ENCODE measurements at places on chromosomes 1 and 21. TPM values are rescaled to one million over a fixed set of nuclear protein-coding genes. Genes with fewer than 3 reads are reported as not detected.

DNA sequence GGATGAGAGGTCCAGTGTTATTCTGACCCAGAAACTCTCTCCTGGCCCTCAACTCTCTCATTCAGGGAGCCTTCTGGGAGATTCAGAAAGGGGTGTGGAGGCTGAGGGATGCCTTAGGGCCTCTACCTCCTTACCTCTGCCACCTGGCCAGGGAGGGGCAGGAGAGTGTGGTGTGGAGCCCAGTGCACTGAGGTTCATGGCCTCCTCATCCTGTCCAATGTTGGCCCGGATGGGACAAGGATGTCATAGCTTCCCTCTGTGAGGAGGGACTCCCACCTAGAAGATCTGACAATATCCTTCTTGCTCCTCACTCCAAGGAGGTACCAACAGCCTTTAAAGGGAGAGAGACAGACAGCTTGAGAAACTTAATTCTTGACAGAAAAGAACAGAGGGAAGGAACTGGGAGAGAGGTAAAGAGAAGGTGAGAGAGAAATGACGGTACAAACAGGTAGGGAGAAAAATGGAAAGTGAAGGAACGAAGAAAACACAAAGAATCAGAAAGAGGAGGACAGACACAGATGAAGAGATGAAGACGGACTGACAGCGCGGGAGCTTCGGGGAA is 779 bp downstream of the BEND5 start:
- DNase-seq = peak; percentile 66

The GJA4 gene
- polyA plus RNA-seq = 14.4 TPM

The NTRK1 gene
- 0.32 TPM for polyA plus RNA-seq

The CD84 gene
- polyA plus RNA-seq = 0.49 TPM

The GPR52 gene
- polyA plus RNA-seq = not detected

The OR10J1 gene
- polyA plus RNA-seq = not detected

DNA sequence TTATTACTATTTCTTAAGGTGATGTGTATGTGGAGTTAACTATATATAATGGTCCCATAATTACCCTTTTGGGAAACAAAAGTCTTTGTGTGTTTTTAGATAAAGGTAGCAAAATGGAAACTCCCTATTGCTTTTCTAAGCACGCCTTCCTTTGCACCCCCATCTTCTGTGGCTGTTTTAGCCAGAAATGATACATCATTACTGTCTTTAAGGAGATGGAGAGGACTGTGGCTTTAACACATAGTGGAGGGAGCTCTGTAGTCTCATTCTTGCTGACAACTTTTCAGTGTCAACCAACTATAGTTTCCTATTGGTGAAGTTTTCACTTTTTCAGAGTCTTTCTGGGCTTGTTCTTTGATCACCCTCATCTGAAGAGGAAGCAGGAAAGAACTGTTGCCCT is 1.0 kb downstream of the APOBEC4 start:
- no peak for DNase-seq

The OR2L8 gene
- not detected for polyA plus RNA-seq

- DNase-seq = no peak
These were observed 29.0 kb downstream of the WNT3A start for GRCh38 chr1:228035844-228036243.

DNA sequence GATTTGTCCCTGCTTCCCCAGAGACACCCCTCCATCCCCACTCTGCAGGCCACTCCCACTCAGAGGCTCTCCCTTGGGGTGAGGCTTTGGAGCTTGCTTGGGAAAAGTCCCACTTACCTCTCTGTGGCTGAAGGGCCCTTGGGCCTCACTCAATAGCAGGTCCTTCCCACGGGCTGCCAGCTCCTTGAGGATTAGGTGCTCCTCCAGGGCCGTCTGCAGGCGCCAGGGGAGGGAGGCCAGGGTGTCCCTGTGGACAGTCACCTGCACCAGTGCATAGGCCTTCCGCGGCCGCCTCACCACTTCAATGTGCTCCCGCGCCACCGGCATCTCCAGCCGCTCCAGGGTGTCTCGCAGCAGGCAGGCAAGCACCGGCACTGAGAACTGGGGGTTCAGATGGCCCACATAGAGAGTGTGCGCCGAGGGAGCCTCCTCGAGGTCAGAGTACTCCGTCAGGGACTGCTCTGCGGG is 1.4 kb downstream of the SLFNL1 start:
- no peak for DNase-seq

GRCh38 chr1:53372501-53372951 is 44.7 kb upstream of the LRP8 start:
- DNase-seq = no peak

- DNase-seq = no peak
These were observed 164.6 kb downstream of the PLPP3 start for GRCh38 chr1:56414728-56415224.

The RIPPLY3 gene
- 68.7 TPM for polyA plus RNA-seq

DNA sequence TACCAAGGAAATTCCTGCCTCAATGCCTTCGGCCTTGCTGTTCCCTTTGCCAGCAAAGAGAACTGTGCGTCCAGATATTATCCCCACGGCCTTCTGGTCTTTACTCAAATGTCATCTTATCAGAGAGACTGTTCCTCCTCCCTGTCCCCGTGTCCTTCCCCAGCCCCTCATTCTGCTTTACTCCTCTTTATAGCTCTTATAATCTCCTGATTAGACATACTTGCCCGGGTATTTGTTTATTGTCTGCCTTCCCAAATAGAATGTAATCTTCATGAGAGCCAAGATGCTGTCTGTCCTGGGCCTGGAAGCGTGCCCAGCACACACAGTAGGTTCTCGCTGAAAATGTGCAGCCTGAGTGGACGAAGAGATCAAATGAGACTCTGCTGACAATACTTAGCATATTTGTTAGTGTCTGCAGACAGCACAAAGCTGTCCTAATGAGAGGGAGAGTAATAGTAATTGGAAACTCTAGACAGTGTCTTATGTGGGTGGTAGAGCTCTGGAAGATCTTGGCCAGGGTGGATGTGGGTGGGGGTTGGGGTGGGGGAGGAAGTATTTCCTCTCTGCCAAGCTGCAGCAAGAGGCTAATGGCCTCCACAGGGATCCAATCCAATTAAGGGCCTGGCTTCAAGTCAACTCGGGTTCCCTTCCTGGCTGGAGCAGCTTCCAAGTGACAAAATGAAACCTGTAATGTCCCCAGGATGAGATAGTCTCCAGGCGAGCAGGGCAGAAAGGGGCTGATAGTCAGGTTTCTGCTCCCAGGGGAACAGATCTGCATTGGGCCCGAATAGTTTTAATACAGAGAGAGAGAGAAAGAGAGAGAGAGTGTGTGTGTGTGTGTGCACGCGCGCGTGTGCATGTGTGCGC is 9.5 kb upstream of the CLIC4 start:
- peak; percentile 72 for DNase-seq

GRCh38 chr1:227915564-227916553 is 31.9 kb downstream of the WNT9A start:
- DNase-seq = no peak

The PRAMEF6 gene
- not detected for polyA plus RNA-seq

The LENEP gene
- polyA plus RNA-seq = not detected

DNA sequence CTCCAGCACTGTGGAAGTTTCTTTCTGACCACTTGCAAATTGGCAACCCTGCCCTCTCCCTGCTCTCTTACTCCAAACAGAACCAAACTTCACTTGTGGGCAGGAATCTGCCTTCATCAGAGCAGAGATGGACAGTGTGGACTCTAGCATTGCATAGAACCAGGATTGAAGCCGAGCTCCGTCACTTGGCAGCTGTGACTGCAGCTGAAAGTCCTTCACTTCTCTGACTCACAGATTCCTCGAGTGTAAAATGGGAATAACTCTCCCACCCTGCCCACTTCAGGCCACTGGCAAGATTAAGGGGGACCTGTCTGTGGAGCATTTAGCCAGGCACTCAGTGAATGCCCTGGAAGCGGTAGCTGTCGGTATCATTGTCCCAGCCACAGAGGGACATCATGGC is 75.7 kb upstream of the ZBTB40 start:
- no peak for DNase-seq

DNA sequence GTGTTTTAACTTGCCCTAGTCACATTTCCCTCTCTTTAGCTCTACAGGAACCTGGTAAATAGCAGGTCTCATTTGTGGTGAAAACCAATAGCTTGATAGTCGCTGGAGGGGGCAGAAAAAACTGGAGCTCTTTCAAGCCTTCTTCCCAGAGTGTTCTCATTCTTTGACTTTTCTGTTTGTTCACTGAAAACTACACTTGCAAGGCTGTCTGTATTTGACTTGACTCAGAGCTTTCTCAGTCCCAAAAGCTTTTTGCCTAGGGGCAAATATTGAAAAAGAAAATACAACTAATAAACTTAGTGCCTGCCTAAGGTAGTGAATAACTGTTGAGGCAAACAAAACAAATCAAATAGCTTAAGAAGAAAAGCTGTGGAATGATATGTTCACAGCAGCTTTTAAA is 217.1 kb upstream of the CHRM3 start:
- no peak for DNase-seq

DNA sequence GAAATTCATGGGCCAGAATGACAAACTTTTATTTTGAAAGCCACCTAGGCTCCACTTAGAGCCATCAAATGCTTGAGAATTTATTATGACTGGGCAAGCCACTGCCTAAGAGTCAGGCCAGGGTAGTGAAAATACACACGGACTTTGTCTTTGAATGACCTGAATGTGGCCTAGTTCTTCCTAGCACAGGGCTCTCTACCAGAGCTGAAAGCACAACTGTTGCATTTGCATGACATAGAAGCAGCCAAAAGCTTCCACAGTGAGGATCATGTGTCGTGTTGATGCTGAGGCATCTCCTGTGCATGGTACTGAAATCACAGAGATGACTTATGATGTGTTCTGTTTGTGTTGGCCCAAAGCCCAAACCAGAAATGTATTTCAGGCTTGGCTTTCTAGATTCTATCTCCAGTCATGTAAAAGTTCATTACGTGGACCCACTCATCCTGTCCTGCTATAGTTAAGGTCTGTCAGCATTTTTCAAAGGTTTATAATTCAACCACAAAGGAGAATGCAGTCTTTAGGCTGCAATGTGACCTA is 164.0 kb upstream of the UBE2U start:
- no peak for DNase-seq

- DNase-seq = no peak
These were observed 54.8 kb upstream of the CD34 start for GRCh38 chr1:207965392-207966387.

DNA sequence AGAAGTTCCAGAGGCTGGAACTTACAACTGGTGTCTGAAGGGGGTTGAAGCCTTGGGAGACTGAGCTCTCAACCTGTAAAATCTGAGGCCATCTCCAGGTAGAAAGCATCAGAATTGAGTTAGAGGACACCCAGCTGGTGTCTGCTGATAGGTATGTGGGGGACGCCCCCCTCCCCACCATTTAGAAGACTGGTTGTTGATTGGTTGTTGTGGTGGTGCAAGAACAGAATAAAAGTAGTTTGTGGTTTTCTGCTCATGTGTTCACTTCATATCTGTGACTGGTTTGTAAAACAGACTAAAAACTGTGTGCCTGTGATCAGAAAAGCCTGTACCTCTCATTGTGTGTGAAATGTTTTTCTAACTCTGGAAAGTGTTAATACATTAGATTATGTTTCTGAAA is 33.2 kb upstream of the PDE4B start:
- DNase-seq = no peak

- DNase-seq = no peak
These were observed 13.5 kb downstream of the PSRC1 start for GRCh38 chr1:109269212-109269980.

The RGS1 gene
- 2.5 TPM for polyA plus RNA-seq

DNA sequence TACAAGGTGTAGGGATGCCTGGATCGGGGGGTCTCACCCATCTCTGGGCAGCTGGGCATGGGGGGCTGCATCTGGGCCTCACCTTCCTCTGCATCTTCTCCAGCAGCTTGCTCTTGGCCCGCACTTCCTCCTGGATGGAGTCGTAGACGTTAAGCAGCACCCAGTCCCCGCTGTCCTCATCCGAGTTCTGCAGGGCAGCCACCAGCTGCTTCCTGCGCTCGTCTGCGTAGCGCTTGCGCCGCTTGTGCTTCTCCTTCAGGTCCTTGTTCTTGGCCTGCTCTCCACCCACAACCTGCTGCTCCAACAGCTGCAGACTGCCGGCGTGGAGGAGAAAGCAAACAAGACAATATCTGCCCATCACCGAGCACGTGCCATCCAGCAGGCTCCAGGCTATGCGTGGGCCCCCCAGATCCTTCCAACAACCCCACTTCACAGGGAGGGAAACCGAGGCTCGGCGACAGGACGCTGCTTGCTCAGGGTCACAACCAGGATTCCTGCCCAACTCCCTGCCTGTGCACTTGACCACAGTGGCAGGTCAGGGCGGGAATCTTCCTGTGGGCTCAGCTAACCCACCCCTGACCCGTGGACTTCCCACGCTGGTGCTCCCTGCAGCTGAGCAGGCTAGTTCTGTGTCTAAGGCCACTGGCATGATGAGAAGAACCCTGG is 21.5 kb upstream of the DDOST start:
- DNase-seq = no peak

DNA sequence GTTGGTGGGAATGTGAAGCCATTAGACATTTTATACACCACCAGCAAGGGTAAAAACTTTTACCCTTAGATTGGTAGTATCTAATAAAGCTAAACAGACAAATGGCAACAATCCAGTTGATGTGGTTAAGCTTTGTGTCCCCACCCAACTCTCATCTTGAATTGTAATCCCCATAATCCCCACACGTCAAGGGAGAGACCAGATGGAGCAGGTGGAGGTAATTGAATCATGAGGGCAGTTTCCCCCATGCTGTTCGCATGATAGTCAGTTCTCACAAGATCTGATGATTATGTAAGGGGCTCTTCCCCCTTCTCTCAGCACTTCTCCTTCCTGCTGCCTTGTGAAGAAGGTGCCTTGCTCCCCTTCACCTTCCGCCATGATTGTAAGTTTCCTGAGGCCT is 602.3 kb downstream of the NUF2 start:
- DNase-seq = no peak

DNA sequence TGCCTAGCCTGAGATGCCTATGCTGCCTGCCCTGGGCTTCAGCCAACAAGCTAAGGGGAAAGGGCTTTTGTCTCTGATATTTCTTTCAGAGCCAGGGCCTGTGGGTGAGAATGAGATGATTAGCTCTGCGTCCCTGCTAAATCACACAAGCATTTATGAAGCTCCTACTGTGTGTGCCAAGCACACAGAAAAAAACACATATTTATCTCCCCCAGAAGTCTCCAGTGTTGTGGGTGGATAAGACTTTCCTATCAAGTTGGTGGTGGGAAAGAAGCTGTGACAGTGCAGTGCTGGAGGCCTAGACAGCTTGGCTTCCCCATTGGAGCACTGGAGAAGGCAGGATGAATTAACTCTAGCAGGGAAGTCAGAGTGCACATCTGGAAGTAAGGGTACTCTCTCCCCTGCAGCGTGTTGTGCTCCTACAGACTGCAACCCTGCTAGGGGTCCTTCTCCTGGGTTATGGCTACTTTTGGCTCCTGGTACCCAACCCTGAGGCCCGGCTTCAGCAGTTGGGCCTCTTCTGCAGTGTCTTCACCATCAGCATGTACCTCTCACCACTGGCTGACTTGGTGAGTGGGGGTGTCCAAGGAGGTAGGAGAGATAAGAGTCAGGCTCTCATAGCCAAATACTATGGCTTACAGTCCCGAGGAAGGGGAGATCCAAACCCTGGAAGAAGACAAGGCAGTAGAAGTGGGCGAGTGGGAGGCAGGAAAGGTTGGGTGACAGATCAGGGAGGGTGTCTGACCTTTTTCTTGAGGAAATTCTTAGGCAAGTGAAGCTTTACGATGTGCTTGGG is 1.7 kb downstream of the SLC50A1 start:
- DNase-seq = no peak

The HES5 gene
- polyA plus RNA-seq = 1.6 TPM

The EXTL1 gene
- polyA plus RNA-seq = 6.9 TPM
